ENCODE measurements at places on chromosomes 11 and 22.

- DNase-seq, result no peak
These were observed 2.4 kb upstream of the SOX6 start for GRCh38 chr11:16358726-16359125.

DNA sequence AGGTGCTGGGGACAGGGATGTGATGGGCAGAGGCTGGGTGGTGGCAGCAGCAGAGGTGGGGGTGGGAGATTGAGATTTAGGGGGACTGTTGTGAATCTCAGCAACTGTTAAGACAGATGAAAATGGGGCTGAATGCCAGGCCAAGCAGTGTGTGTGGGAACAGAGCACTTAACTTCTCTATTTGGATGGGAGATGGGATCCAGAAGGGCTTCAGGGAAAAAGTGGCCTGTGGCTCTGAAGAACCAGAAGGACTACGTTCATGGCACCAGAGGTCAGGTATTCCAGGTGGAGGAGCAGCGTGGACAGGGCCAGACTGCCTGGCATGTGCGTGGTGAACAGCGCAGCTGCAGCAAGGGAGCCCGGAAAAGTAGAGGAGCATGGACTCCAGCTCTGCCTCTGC, 82.6 kb upstream of the SYT13 start:
- DNase-seq, result no peak

DNA sequence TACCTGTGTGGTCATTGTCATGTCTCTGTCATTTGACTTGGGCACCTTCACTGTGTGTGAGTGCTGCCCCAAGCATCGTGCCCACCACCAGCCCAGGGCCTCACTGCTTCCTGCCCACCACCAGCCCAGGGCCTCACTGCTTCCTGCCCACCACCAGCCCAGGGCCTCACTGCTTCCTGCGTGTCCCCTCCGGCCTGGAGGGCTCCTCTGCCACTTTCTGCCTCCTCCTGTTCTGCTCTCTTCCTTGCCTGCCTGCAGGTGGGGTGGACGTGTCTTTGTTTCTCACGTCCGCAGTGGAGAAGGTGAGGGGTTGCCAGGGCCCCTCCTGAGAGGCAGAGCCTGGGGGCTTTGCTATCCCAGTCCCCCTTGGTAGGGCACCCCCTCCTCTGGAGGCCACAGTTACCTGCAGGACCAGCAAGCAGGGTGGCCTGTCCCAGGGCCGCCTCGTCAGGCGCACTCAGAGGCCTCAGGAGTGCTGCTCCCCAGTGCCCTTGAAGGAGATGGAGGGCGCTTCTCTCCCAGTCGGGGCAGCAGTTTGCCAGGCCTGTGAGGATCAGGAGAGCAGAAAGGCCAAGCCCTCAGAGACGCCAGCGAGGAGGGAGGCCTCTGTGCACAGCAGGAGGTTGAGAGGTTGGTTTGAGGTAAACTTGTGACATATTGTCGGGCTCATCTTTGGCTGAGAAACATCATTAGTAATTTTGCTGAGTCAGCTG, 290.7 kb downstream of the TBC1D22A start:
- DNase-seq, result no peak

DNA sequence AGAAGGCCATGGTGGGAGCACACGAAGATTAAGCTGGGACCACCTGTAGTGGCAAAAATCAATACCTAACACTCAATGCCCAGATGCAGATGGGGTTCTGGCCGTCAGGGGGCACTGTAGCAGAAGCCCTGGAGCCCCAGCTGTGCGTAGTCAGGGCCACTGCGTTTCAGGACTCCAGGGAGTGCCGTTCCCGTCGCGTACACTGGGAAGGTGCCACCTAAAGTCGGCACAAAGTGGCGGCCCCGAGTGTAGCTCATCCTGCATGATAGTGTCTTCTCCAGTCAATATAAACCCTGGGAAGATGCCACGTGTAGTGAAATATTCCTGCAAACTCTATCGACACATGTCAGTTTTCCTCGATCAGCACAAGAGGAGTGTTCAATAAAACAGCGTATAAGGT, 123.8 kb upstream of the NTM start:
- DNase-seq, result no peak

GRCh38 chr11:23423104-23423503, 562.8 kb upstream of the CCDC179 start:
- no peak for DNase-seq

DNA sequence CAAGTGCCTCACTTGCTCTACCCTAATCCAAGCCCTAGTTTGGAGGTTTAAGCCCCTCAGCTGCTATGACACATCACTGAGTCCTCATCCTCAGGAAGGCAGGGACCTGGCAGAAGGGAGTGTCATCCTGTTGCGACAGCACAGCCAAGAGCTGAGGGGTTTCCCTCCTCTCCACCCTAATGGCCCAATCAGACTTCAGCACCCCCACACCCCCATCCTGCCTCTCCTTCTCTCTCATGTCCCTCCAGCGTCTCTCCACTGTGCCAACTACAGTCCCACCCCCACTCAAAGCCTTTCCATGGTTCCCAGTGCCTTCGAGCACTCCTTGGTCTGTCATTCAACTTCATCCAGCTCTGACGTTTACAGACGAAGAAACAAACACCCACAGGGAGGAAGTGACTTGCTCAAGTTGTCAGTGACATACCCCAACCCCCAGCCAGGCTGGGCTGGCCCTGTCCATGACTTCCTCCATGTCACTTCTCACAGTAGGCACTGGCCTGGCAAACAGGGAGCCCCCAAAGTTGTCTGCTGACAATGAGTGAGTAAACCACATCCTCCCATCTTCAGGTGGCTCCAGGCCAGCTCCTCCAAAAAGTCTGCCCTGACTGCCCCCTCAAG, 15.6 kb downstream of the ARAP1 start:
- DNase-seq, result peak; percentile 93

- no peak for DNase-seq
These were observed 30.7 kb upstream of the TH start for GRCh38 chr11:2202071-2202899.

DNA sequence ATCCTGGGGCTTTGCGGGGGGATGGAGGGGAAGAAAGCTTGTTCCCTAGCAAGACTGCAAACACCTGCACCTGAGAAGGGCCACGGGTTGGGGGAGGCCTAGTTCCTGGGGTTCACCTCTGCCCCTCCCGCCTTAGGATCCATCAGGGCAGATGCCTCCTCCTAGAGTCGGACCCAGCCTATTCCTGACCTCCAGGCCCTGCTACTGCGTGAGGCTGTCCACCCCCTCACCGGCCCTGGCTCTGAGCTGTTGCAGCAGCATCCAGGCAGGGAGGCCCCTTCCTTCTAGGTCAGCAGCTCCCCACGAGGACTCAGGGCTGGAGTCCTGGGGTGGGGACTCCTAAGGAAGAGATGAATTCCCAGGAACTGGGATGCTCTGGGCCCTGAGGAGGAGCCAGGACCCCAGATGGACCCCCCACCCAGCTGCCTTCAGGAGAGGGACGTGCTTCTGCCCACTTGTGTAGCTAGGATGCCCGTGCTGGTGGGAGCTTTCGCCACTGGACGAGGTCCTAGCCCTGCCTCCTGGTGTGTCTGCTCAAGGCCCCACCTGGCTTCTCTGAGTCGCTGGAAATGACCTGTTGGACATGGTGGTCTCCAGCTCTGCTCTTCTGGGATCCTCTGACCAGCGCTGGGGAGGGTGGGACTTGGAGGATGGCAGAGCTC, 10.3 kb downstream of the MRGPRF start:
- no peak for DNase-seq

GRCh38 chr22:44119669-44120313, 60.9 kb upstream of the PARVG start:
- DNase-seq, result no peak

- peak; percentile 14 for DNase-seq
These were observed 199.9 kb downstream of the DSCAML1 start for GRCh38 chr11:117597071-117597470.

DNA sequence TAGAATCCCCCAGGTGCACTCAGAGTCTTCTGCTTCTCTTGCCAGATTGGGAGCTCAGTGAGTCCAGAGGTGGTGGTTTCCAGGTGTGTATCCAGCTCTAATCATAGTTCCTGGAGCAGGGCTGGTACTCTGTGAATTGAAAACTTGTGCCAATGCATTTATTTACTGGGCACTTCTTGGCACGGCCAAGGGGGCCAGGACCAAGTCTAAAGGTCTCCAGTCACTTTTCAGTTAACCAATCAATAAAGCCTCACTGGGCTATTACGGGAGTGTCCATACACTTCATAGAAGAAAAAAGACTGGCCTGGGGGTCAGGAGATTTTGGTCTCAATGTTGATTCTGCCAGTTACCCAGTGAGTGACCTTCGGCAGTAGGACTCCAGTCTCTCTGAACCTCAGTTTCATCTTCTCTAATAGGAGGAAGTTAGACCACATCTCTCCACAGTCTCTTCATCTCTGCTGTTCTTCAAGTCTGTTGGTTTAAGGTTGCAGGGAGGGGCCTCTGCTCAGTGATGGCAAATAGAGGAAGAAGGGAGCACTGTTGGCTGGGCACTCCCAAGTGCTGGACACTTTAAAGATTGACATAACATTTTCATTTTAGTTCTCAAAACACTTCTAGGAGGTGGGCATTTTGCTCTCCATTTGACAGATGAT, 188.5 kb upstream of the E2F8 start:
- no peak for DNase-seq

GRCh38 chr11:133191931-133192330, 340.4 kb downstream of the OPCML start:
- no peak for DNase-seq

GRCh38 chr22:41762980-41763779, 37.3 kb upstream of the CCDC134 start:
- DNase-seq, result no peak

GRCh38 chr11:2674658-2675131, 25.1 kb downstream of the KCNQ1OT1 start:
- DNase-seq, result no peak

DNA sequence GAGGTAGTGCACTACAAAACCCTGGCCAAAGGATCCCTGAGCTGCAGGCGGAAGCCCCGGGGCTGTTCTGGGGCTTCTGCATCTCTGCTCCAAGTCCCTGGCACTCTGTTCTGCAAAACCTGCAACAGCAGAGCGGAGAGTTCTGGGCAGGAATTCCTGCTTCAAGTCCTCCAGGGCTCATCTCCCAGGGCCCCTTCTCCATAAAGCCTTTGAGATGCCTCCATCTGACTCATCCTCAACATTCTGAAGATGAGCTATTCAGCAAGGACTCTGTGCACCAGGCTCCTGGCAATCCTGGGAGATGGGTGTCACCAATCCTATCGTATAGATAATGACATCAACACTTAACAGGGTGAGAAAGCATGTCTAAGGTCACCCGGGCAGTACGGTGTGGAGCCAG, 19.3 kb downstream of the SYN3 start:
- DNase-seq, result no peak

- no peak for DNase-seq
These were observed 34.1 kb downstream of the HORMAD2 start for GRCh38 chr22:30114361-30114760.

- peak; percentile 72 for DNase-seq
These were observed 1.1 kb upstream of the CHRM4 start for GRCh38 chr11:46392421-46393230.

DNA sequence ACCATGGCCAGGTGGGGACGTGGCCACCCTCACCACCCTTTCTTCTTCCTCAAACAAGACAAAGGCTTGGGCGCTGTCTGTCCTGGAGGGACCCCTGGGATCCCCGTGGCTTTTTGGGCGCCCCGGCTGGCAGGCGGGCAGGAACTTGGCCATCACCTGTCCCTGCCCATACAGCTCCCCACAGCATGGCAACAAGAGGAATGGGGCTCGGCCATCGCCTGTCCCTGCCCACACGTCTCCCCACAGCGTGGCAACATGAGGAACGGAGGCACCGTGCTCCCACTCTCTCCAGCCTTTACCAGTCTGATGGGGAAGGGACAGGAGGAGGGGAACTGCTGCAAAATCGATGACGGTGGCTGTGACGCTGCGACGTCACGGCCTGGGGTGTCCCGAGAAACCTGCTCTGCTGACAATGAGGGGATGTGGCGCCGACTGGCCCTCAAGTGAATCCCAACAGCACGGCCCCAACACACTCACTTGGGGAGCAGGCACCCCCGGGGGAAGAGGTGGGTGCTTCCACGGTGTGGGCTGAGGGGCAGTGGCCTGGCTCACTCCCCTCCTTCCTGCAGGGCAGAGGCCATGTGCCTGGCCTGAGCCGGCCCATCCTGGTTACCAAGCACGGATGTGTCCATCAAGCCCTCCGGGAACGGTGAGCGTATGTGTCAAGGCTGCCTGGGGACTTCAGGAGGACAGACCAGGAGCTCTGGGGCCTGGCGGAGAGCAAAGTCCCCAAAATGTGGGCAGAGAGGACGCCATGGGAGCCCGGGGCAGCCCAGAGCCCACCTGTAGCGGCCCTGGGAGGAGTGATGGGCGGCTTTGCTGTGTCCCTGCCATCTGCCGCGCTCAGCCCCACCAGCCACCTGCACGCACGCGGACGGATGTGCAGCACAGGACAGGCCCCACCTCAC, 30.4 kb downstream of the TOLLIP start:
- DNase-seq, result no peak

DNA sequence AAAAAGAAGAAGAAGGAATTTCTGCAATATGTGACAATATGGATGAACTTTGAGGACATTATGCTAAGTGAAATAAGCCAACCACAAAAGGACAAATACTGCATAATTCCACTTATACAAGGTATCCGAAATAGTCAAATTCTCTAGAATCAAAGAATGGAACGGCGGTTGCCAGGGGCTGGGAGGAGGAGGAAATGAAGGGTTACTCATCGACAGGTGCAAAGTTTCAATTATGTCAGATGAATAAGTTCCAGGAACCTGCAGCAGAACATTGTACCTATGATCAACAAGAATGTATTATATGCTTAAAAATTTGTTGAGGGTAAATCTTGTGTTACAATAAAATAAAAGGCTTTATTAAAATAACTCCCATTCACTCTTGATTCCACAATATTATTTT, 49.0 kb downstream of the SC5D start:
- DNase-seq, result no peak

DNA sequence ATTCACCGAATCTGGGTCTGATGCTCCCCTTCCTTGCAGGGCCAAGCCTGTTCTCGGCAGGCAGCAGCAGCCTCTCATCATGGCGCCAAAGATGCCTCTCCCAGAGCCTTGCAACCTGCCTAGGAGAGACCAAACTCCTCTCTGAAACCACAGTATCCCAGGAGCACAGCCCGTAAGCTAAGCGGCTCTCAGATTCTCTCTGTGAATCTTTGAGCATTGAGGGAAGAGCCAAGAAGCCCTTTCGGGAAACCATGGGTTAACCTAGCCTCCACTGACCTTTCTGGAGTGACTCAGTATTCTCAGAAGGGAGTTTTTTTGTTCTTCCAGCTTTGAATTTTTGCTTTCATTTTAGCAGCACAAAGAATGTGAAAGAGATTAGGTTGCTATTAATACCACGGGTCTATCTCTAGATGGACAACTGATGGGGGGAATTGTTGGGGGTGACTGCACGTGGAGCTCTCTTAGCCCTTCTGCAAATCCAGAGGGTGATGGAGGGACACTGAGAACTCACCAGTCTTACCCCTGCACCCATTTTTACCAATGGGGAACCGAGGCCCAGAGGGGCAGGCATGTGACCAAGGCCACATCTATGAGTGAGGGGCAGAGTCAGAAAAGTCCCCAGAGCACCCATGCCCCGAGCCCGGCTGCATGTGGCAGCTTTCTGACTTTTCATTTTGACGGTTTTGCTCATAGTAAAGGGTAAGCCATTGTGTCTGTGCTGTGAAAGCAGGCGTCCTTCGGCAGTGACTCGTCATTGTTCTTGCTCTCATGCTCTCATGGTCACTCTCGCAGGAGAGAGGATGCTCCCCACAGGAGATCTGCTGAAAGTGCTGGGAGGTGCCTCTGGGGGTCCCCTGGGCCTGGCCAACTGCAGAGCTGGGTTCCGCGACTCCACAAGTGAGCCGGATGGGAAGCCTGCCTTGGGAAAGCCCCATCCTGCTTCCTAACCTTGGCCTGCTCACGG, 36.0 kb downstream of the IRAG1 start:
- no peak for DNase-seq

- DNase-seq, result no peak
These were observed 142.6 kb downstream of the ATXN10 start for GRCh38 chr22:45814198-45814597.

- DNase-seq, result peak; percentile 26
These were observed 29.0 kb downstream of the TXN2 start for GRCh38 chr22:36452250-36452977.
